ENCODE measurements at places on chromosomes 3 and 15.
A peak's percentile ranks its signal among the peaks of the same experiment; 100 is the strongest.

DNA sequence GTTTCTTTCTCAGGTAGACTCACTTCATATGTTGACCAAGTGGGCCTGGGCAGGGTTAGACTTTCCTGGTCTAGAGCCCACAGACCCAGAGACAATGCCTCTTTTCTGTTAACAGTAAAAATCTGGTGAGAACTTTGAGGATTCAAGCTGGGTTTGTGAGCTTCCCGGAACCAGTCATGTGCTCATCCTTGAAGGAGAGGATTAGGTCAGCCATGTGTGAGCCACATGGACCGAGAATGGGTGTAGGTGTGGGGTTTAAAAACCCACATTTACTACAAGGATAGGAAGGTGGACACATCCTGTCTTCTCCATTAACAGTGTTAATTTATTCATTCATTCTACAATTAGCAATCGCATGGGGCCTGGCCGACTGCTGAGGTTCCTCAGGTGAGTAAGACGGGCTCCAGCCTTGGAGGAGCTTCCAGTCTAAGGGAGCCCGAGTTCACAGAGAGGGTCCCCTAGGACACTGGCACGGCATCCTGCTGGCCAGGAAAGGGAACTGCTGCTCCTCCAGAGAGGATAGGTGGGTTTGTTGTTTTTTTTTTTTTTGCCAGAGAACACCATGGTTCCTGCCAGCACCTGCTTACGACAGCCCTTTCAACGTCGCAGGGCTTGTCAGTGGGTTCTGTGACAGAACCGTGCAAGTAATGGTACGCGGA is 69.0 kb downstream of the SQOR start:
- peaks cover 3% of the 10 kb centered on the region for H3K27me3 ChIP-seq
- H3K4me3 ChIP-seq = peak overlapping the region; percentile 80
- no peak overlapping the region for H3K27ac ChIP-seq
- H3K36me3 ChIP-seq = no peaks in the 10 kb centered on the region
- H3K4me1 ChIP-seq = peaks cover 14% of the 10 kb centered on the region

DNA sequence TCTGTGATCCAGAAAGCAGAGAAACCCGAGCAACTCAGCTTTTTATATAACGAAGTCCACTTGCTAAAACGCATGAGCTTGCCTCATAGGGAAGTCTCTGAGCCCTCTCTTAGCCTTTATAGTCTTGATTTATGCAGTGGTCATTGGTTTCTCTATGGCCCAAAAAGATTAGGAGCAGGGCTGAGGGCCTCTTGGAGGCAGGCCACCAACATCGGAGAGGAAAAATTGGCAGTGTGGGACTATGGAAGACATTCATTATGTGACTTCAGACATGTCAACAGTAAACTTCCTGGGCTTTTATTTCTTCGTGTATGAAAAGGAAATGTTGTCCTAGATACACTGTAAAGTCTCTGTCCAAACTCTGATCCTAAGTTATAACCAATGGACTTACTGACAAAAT is 13.5 kb downstream of the RAB8B start:
- DNase-seq = no peak
- no peak overlapping the region for H3K4me3 ChIP-seq
- no peaks in the 10 kb centered on the region for H3K27me3 ChIP-seq
- peaks cover 57% of the 10 kb centered on the region for H3K36me3 ChIP-seq
- peaks cover 95% of the 10 kb centered on the region for H3K4me1 ChIP-seq
- peak overlapping the region; percentile 58 for H3K27ac ChIP-seq

DNA sequence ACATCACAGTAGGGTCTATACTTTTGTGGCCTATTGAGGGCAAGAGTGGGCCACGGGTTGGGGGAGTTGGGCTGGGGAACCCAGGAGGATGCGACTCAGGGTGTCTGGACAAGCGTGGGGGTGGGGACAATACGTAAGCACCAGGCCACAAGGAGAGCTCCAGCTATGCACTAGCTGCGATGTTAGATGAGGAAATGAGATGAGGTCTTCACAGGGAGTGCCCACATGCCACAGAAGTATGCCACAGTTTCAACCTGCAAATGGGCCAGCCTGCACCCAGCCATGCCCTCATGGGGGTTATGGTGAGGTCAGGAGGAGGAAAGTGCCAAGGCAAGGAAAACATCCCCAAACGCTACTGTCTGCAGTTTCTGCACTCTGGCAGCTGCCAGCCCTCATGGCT is 30.5 kb downstream of the CACNA2D2 start:
- H3K4me1 ChIP-seq = peaks cover 5% of the 10 kb centered on the region
- no peaks in the 10 kb centered on the region for H3K36me3 ChIP-seq
- H3K27me3 ChIP-seq = no peaks in the 10 kb centered on the region
- H3K4me3 ChIP-seq = no peak overlapping the region
- DNase-seq = no peak

GRCh38 chr15:45855210-45855906 is 220.5 kb downstream of the SQOR start:
- peaks cover 5% of the 10 kb centered on the region for H3K27me3 ChIP-seq
- no peak overlapping the region for H3K4me3 ChIP-seq
- no peaks in the 10 kb centered on the region for H3K4me1 ChIP-seq

GRCh38 chr3:76566211-76566534 is 473.7 kb upstream of the ROBO2 start:
- H3K36me3 ChIP-seq = no peaks in the 10 kb centered on the region
- no peak for DNase-seq
- no peaks in the 10 kb centered on the region for H3K27me3 ChIP-seq
- H3K27ac ChIP-seq = no peak overlapping the region
- H3K4me3 ChIP-seq = no peak overlapping the region

GRCh38 chr3:173371848-173372487 is 25.6 kb upstream of the NLGN1 start:
- H3K4me3 ChIP-seq = no peak overlapping the region
- peak; percentile 11 for DNase-seq
- no peaks in the 10 kb centered on the region for H3K36me3 ChIP-seq
- no peaks in the 10 kb centered on the region for H3K4me1 ChIP-seq
- no peak overlapping the region for H3K27ac ChIP-seq
- H3K27me3 ChIP-seq = no peaks in the 10 kb centered on the region

DNA sequence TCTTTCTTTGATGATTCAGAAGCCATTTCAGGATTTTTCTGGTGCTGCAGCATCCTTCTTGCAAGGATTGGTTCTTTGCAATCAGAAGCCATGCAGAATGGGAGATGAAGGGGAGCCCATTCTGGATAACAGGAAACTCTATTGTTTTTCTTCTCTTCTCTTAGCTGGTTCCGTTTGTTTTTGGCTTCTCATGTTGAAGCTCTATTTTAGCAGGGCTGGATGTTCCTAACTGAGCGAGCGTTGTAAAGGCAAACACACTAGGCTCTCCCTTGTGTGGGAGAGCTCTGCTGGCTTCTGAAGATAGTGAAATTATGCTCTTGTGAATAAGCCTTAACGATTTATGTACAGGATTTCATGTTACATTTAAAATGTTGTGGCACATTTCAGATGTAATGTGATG is 8.3 kb downstream of the CACNA1D start:
- no peaks in the 10 kb centered on the region for H3K4me1 ChIP-seq
- H3K36me3 ChIP-seq = no peaks in the 10 kb centered on the region
- no peak for DNase-seq
- H3K4me3 ChIP-seq = no peak overlapping the region
- peaks cover 19% of the 10 kb centered on the region for H3K27me3 ChIP-seq

DNA sequence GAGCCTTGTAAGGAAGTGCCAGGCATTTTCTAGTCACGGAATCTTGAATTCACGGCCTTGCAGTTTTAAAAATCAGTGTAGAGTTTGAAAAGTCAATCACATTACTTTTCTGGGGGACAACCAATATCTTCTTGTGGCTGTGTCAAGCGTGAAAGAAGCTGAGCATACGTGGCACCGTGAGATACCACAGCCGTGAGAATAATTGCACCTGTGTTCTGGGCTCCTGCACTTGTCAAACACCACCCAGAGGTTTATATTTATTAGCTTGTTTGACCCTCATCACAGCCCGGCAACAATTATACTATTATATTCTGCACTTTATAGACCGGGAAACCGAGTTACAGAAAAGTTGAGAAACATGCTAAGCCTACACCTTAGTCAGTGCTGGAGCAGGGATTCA is 45.2 kb downstream of the ARRDC4 start:
- H3K4me1 ChIP-seq = no peaks in the 10 kb centered on the region
- H3K4me3 ChIP-seq = no peak overlapping the region
- H3K36me3 ChIP-seq = no peaks in the 10 kb centered on the region
- no peaks in the 10 kb centered on the region for H3K27me3 ChIP-seq
- no peak overlapping the region for H3K27ac ChIP-seq

DNA sequence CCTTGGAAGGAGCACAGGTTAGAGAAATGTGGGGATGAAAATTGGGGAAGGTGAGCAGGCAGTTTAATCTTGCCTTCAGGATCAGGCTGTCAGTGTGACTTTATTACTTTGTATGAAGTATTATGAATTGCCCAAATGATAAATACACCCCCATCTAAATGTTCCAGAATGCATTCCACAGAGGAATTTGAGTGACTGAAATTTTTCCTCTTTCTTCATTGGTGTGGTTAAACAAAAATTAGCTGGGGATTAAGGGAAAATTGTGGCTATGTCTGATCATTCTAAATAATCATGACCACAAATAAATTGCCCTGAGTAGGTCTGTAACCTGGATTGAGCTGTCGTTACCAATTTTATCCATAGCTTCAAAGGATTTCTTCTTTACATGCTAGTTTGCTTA is 33.5 kb downstream of the FAM98B start:
- no peaks in the 10 kb centered on the region for H3K27me3 ChIP-seq
- peaks cover 55% of the 10 kb centered on the region for H3K36me3 ChIP-seq
- DNase-seq = no peak
- peak overlapping the region; percentile 92 for H3K27ac ChIP-seq
- H3K4me3 ChIP-seq = no peak overlapping the region

- peaks cover 2% of the 10 kb centered on the region for H3K27me3 ChIP-seq
- DNase-seq = no peak
- H3K36me3 ChIP-seq = no peaks in the 10 kb centered on the region
- H3K4me1 ChIP-seq = no peaks in the 10 kb centered on the region
Measured at GRCh38 chr15:44137750-44138149, 57.3 kb downstream of the FRMD5 start.

All from activated CD4-positive, alpha-beta T cell treated with anti-CD3 and anti-CD28 coated beads for 36 hours (primary cell).